ENCODE measurements at places on chromosomes 1 and 21.

- no peak for DNase-seq
These were observed 13.9 kb downstream of the GPR3 start for GRCh38 chr1:27406362-27406680.

- no peak for DNase-seq
These were observed 1.5 kb downstream of the AJAP1 start for GRCh38 chr1:4655674-4656532.

DNA sequence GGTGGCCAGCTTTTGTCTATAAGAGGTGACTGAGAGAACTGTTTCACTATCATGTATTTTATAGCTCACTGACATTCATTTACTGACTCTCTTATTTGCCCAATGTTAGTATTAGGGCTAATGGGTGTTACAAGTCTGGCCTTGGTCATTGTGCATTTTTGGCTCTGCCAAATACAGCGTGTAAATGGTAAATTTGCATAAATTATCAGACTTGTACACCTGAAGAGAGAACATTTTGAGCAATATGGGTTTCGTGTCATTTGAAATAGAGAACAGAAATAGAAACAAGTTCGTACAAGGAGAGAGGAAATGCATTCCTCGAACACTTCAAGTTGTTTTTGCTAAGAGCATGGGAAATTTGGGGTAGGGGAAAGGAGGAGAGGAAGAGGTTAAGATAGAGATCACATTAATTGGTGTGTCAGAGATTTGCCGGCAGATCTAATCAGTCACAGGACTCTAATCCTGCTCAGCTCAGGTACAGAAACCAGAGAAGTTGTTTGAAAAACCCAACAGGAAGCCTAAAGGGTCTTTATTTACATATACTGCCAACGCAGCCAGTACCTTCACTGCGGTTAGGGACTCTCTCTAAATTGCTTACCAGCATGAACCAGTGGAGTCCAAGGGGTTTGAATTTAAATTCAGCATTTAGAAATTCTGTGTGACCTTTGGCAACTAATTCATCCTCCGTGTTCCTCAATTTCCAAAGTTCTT lies 261.5 kb downstream of the GPATCH2 start:
- no peak for DNase-seq

DNA sequence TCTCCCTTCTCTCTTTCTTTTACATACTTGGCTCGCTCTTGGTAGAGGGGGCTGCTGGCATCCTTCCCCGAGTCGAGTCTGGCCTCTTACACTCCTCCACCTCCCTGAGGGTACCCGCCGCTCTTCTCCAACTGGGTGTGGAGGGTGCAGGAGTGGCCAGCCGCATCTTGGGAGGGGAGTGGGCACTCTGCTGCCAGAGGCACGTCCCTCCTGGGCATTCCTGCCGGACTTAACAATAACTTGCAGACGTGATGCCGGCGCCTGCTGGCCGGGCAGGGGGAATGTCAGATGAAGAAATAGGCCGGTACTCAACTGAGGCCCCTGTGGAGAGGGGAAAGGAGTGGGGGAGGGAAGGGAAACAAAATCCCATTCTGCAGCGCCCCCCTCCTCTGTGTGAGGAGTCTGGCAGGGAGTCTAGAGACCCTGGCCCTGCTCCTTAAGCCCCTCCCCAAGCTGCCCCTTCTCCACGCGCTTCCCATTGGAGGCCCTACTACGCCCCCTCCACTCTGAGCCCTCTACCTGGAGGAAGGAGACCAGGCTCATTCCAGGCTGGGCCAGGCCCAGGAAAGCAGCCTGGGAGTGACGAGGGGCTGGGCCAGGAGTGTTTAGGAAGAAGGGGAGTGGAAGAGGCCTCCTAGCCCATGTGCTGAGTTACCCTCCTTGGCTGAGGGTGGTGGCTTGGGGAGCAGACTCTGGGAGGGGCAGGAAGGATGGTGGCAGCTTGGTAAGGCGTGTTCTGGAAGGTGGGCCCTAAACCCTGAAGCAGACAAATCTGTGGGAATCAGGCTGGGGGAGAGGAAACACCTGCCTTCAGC lies 1.8 kb downstream of the ATP2B4 start:
- no peak for DNase-seq

GRCh38 chr1:30905916-30906620 lies 2.5 kb downstream of the SDC3 start:
- DNase-seq = no peak

- no peak for DNase-seq
These were observed 20.2 kb downstream of the MRPL37 start for GRCh38 chr1:54220004-54220811.

GRCh38 chr1:37425221-37425620 lies 49.2 kb upstream of the ZC3H12A start:
- no peak for DNase-seq

GRCh38 chr1:28565726-28566125 lies 12.8 kb downstream of the TRNAU1AP start:
- DNase-seq = no peak

- no peak for DNase-seq
These were observed 147.8 kb upstream of the PRMT6 start for GRCh38 chr1:106908689-106909088.

DNA sequence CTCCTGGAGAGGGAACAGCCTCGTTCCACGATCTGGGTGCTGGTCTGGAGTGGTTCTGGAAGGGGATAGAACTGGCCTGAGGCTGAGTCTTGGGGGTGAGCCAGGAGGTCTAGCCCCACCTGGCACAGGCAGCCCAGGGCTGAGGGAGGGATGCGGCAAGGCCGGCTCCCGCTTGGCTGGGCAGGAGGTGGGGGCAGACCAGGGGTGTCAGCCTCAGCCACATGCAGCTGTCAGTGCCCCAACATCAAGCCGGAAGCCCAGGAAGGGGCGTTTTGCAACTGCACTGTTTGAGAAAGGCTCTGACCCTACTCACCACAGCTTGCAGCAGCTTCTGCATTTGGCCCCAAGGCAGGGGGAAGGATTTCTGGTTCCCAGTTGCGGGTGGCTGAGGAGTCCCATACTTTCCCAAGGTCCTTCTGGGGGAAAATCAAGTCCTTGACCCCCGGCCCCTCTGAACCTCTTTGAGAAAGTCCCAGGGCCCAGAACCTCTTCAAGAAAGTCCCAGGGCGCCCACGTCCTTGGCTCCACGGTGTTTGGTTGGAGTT lies 2.0 kb downstream of the EFHD2 start:
- DNase-seq = peak; percentile 87

DNA sequence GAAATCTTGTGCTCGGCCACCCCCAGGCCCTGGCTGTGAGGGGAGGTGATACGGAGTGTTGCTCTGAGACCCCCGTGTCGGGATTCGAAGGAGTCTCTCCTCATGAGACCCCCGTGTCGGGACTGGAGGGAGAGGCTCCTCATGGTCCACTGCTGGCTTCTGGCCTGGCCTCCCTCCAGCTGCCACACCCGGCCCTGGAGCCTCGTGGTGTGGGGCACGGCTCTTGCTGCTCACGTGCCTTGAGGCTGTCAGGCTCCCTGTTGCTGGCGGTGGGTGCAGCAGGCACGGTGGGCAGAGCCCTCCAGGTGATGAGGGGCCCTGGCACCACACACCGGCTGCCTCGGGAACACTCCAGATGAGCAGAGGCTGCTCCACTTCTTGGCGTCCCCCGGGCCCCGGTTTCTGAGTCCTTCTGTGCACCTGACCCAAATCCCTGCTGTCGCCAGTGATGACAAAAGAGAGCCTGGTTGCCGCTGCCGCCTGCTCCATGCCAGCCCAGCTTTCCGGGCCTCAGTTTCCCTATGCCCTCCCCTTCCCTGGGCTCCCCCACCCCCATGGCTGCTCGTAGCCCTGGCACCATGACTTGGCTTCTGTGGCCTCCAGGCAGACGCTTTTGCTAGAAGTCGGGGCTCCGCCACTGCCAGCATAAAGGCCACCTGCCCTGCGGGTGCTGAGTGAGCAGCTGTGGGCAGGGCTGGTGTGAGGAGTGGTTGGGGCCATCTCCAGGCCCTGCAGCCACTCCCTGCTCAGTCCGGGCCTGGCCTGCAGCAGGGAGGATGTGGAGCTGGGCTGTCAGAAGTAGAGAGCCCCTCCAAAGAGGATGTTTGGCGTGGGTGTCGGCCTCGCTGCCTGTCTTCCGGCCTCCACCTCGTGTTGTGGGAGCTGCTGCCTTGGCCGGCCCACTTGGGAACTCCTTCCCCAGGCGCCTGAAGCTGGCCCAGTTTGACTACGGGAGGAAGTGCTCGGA lies 11.8 kb downstream of the TMEM240 start:
- DNase-seq = no peak

GRCh38 chr1:103220631-103221041 lies 112.3 kb upstream of the COL11A1 start:
- no peak for DNase-seq

DNA sequence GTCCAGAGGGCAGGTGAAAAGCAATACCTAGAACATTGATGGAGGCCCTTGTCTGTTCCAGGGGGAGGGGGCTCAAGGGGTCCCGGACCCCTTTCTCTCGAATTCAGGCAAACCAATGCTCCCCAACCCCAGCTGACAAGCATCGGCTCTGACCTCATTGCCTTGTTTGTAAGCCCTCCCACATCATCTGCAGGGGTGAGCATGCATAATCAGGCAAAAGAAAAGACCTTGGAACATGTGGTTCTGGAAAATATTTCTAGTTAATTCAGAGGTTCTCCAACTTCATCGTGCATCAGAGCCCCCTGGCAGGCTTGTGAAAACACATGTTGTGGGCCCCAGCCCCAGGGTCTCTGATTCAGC lies 231.3 kb downstream of the TOMM20 start:
- no peak for DNase-seq

DNA sequence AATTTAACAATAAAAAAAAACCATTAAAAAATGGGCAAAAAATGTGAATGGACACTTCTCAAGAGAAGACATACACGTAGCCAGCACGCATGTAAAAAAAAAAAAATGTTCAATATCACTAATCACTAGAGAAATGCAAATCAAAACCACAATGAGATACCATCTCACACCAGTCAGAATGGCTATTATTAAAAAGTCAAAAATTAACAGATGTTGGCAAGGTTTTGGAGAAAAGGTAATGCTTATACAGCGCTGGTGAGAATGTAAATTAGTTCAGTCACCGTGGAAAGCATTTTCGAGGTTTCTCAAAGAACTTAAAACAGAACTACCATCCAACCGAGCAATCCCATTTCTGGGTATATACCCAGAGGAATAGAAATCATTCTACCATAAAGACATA lies 1091.5 kb upstream of the B3GALT2 start:
- DNase-seq = no peak

DNA sequence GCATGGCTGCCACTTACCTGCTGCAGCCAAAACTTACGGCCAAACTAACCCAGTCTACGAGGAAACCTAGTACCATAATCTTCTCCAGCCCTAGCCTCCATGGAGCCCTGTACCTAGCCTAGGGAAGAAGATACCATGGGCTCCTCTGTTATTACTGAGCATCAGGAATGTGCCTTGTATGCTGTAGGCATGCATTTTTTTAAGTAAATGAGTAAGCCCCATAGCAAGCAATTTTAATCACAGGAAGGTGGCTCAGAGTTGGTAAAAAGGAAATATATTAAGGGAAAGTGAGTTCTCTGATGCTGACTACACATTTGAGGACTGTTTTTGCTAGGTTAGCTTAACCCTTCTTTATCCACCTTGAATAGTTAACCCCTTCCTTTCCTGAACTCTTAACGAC lies 21.2 kb downstream of the NFASC start:
- no peak for DNase-seq

GRCh38 chr1:115134231-115134630 lies 44.9 kb upstream of the TSPAN2 start:
- no peak for DNase-seq

DNA sequence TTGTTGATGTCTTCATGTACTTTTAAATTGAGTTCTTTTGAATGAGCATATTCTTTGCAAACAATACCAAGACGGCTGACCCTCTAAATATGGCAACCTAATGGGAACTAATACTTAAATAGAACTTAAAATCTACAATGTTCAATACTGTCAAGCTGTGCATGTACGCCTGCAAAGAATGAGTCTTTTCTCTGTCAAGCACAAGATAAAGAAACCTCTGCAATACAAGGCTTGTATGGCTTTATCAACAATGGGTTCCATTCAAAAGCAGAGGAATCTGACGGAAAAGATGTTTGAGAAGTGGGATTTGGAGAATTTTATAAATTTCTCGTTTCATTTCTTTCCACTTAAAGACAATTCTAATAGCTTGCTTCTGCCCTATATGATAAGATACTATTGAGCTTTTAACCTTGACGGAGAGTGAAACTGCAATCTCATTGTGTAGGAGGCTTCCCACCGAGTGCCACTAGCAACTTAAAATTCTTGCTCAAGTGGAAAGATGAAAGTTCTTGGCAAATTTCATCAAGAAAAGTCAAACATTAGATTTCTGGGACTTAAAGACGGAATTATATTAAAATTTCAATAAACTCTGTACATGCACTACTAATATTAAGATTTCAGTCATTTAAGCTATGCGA lies 119.8 kb downstream of the RGS21 start:
- no peak for DNase-seq

- peak; percentile 66 for DNase-seq
These were observed 24.5 kb downstream of the TP73 start for GRCh38 chr1:3676581-3677470.

- DNase-seq = peak; percentile 82
These were observed 37.0 kb downstream of the NUAK2 start for GRCh38 chr1:205284420-205285144.

DNA sequence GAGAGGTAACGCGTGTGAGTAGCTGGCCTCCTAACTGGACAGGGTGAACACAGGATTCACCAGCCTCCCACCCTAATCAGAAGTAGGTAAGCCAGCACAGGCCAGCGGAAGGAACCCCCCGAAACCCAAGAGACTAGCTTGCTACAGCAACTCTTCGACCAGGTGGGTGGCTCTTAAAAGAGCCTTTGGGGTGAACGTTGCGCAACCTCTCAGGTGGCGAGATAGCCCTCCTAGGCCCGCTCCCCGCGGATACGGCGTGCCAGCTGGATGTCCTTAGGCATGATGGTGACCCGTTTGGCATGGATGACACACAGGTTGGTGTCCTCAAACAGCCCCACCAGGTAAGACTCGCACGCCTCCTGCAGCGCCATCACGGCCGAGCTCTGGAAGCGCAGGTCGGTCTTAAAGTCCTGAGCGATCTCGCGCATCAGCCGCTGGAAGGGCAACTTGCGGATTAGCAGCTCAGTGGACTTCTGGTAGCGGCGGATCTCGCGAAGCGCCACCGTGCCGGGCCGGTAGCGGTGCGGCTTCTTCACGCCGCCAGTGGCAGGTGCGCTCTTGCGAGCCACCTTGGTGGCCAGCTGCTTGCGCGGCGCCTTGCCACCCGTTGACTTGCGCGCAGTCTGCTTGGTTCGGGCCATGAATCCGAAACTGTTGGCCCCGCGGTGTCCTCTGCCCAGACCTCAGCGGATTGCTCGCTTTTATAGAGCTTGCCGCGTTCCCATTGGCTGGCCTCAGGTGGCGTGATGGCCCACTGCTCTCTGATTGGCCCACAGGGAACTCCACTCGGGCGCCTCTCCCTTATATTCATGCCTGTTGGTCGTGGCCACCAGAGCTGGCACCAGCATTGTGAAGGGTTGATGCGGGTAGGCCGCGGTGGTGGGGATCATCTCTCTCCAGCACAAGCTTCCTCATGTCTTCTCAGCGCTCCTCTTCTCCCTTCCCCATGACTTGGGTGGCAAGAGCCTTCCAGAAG lies 8.3 kb upstream of the TRIM17 start:
- DNase-seq = no peak

GRCh38 chr1:171550050-171550449 lies 64.7 kb downstream of the PRRC2C start:
- no peak for DNase-seq
